ENCODE measurements at places on chromosomes 3 and 15.

GRCh38 chr3:184815046-184815930, 3.3 kb downstream of the VPS8 start:
- no peak for DNase-seq

- no peak for DNase-seq
Observed at GRCh38 chr3:105473521-105474223, 107.0 kb downstream of the ALCAM start.

DNA sequence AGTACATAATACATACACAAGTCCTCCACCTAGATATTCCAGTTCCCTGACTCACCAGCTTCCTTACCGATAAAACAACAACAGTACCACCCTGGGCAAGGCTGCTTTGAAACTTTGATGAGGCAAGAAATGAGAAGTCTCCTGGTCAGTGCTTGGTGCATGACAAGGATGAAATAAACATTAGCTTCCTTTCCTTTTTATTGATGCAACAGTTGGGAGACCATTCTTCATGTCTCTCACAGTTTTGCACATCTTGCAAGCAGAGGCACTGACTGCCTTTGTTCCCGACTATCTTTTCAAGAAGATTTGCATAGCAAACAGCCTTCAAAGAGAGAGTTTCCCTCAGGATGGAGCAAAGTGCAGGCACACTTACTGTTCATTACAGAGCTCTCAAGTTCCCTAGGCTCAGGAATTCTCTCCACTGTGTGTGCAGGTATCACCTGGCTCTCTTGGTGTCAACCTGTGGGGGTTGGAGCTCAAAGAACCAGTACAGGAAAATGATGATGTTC, 65.2 kb downstream of the MYLK start:
- DNase-seq = no peak

DNA sequence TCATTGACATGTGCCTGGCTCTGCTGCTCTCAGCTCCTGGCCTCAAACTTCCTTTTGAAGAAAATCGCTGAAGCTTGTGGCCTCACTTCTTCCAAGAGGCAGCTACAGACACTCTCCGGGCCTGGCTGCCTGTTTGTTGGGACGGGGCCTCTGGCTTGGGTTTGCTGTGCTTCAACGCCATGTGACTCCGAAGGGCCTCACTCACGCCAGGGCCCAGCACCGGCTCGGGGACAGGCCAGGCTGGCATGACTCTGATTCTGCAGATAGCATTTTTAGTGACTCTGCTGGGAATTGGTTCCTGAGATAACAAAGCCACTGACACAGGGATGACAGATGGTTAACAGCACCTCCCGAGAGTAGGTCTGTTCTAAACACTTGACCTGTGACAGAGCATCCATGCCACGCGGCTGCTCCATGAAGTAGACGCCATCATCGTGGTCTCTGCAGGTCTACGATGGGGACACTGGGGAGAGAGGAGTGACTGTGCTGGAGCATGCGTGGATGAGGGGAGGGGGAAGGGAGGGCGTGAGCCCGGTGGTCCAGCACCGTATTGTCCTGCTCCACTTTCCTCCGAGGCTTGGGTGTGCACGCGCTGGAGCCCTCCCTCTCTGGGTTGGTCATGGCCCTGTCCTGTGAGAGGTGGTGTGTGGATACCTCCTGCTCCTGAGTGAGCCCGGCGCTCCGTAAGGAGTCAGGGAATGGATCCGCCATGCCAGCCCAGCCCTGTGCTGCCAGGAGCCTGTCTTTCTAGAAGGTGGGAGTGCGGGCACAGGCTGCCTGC, 133.6 kb downstream of the TJP1 start:
- DNase-seq = no peak

DNA sequence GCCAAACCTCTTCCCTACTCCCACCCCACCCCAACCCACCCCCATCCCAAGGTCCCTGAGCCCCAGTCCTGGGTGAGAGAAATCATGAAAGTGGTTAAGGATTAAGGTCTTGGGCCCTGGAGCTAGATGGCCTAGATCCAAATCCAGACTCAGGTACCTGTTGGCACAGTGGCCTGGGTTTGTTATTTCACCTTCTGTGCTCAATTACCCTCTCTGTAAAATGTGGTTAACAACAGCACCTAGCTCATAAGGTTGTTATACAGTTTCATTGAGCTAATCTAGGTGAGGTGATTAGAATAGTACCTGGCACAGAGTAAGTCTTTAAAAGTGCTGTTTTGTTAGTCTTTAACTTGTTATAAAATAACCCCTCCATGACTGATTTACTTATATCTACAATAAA, 6.4 kb upstream of the SNUPN start:
- no peak for DNase-seq

GRCh38 chr15:74954515-74954914, 2.1 kb downstream of the RPP25 start:
- DNase-seq = no peak

DNA sequence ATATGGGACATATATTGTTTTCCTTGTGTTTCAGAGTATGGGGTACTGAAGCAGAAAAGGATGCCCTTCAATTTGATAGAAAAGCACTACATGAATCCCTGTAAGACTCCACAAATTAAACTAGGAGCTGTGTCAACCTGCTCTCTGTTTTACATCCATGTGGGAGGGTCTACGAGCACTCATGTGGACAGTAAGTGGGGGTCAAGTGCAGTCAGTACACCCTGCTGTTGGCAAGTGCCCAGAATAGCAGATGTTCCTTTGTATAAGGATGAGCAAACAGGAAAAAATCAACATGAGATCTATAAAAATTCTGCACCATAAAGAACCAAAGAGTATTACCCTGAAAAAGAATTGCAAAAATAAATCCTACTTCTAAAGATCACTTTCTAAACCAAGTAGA, 659.9 kb downstream of the SI start:
- DNase-seq = no peak

GRCh38 chr15:56428821-56429458, 36.0 kb downstream of the MNS1 start:
- no peak for DNase-seq

GRCh38 chr3:138653567-138653966, 45.0 kb downstream of the FAIM start:
- no peak for DNase-seq

GRCh38 chr3:66198437-66199088, 22.2 kb upstream of the SLC25A26 start:
- no peak for DNase-seq

GRCh38 chr15:69538379-69538778, 85.8 kb downstream of the RPLP1 start:
- no peak for DNase-seq

DNA sequence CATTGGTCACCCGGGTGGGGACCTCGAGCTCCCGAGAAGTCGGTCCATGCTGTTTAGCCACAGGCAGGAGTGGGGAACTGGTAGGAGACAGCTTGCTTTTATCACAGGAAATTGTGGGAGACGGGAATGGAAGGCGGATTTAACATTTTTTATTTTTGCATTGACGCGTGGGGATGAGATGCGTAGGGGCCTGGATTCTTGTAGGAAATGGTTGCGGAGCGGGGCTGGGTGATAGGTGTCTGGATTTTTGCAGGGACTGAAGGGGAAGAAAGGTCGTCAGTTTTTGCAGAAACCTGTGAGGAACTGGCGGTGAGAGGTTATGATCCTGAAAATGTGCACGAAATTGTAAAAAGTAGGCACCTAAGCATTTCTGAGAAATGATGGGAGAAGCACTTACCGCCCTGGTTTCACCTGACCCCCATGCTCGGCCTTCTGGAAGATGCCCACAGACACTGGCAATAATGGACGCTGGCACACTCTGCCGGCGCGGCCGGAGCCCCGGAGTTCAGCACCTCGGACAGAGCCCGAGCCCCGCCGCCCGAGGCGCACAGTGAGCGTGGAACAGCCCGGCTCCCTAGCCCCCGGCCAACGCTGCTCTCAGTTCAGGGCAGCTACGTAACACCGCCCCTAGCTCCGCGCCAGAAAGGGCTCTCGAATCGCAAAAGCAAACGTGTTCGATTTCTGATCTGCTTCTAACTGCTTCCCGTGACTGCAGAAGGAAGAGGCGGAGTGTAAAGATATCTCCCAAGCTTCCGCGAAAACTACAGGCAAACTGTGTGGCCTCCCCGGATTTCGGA, 928 bp downstream of the ANKRD34C start:
- no peak for DNase-seq

DNA sequence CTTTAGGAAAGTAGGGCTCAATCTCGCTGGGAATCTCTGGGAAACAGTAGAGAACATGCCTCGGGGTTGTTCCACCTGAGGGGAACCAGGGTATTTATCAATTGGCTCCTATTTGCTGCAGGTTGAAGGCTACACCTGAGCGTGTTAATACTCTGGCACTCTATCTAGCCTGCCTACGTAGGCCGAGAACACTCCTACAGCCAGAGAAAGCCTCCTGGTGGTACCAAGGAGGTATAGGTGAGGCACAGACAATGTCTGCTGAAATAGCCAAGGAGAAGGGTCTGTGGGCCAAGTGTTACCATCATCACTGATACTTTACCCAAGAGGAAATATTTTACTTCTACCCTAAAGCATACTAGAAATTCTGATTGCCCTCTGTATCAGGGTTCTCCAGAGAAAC, 341.0 kb upstream of the UBE2E2 start:
- DNase-seq = no peak

GRCh38 chr3:190053919-190054672, 66.6 kb downstream of the P3H2 start:
- DNase-seq = no peak

DNA sequence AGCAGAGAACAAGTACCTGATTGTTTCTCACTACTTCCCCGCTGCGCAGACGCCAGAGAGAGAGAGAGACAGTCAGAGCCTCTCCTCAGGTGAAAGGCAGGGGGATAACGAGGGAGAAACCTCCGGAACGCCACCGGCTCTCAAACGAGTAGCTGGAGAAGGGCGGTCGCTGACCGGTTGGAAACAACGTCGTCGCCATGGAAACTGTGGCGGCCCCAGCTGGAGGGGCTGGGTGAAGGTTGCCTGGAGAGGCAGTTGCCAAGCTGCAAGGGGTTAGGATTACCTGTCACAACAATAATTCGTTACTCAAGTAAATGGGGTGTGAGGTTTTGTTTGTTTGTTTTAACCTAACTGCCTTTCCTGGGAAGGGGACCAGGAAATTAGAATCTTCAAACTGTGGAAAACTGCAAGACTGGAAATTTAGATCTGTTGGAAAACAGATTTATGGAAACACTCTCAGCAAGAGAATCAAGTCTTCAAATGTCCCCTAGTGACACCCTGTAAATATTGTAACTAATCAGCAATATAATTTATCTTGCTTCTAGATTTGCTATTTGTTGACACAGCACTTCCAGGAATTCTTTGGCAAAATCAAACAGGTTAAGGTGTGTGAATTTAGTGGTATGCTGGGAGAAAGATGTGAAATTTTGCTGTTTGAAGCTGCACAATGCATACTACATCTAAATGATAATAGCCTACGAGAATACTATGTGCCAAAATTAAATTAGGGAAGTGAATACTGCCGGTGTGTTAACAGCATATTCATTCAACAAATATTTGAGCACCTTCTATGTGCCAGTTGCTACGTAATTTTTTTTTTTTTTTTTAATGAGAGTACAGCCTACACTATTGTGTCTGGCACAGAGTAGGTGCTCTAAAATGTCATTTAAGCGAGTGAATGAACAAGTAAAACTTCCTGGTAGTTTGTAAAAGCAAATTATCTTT, at the start of gene DNAH12:
Gene DNAH12 (minus strand): TSS at position 164 of the 945 bp plus-strand sequence. CDS start 1,474 bp downstream, outside the sequence.
- DNase-seq = no peak

GRCh38 chr3:135141160-135141559, 346.1 kb downstream of the EPHB1 start:
- DNase-seq = no peak

DNA sequence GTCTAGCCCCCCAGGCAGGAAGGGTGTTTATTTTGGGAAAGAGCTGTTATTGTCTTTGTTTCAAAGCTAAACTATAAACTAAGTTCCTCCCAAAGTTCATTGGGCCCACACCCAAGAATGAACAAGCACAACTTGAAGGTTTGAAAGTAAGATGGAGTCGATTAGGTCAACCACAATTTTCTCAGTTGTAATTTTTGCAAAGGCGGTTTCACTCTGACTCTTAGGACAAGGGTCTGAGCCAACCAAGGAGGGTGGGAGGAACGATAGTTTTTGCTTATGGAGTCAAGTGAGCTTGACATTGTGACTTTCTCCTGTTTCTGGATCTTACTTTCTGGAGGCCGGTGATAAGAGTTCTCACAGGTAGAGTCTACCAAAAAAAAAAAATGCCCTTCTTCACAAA, 5.8 kb upstream of the ZNF770 start:
- no peak for DNase-seq

DNA sequence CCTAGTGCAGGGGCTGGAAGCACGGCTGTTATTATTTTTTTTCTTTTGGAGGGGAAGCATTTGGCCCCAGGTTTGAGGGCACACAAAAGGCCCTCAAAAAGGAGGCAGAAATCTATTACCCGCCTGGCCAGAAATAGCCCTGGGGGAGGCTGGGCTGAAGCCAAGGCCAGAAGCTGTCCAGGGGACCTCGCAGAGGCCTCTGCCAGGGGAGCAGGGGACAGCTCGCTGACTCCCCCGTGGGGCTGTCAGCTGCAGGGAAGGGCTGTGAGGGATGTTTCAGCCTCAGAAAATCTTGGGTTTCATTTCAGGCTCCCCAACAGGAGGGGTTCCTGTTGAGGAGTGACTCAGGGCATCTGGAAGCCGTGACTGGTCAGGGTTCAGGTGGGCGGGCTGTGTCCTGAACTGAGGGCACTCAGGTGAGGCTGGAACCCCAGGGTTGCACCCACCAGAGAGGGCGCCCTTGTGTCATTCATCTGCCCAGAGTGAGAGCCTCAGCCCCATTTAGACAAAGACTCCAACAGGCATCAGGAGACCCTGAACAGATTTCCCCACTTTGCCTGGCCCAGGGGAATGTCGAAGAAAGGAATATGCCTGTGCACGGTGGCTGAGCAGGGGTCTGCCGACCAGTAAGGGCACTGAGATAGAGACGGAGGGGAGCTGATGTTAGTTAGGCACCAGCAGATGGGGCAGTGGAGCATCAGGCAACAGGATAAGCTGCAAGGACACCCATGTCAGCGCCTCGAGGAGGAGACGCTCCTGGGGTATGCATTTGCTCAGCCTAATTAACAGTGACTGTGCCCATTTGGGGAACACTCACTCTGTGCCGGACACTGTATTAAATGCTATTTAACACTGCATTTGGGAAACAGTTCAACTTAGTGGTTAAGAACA, 43.5 kb upstream of the SLC6A11 start:
- DNase-seq = no peak

- no peak for DNase-seq
Observed at GRCh38 chr15:57231559-57231958, 144.7 kb upstream of the CGNL1 start.

All from natural killer cell treated with Interleukin-12 subunit alpha and Interleukin-12 subunit beta and Interleukin-15 and Interleukin-18, amount 100 ng/mL, for 72 hours (primary cell).